Fibroblast of skin of left biceps (primary cell): ENCODE measurements at places on chromosomes 12 and 14.

DNA sequence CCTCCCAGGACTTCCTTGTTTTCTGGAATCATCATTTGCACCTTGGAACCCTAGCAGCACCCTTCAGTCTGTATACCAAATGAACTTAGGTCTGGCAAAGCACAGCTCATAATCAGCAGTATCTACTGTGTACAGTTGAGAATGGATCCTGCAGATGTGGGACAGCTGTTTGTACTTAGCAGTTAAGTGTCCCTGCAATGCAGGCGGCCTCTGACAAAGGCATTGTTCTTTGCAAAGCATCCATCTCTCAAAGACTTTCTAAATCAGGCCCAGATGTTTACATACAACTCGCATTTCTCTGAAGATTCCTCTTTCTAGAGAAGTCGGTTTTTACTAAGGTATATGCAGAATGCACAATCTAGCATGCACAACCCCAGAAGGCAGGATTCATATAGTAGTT lies 170.5 kb upstream of the RBM19 start:
- DNase-seq, result no peak

GRCh38 chr14:65429757-65430156 lies 17.2 kb downstream of the FUT8 start:
- DNase-seq, result no peak

DNA sequence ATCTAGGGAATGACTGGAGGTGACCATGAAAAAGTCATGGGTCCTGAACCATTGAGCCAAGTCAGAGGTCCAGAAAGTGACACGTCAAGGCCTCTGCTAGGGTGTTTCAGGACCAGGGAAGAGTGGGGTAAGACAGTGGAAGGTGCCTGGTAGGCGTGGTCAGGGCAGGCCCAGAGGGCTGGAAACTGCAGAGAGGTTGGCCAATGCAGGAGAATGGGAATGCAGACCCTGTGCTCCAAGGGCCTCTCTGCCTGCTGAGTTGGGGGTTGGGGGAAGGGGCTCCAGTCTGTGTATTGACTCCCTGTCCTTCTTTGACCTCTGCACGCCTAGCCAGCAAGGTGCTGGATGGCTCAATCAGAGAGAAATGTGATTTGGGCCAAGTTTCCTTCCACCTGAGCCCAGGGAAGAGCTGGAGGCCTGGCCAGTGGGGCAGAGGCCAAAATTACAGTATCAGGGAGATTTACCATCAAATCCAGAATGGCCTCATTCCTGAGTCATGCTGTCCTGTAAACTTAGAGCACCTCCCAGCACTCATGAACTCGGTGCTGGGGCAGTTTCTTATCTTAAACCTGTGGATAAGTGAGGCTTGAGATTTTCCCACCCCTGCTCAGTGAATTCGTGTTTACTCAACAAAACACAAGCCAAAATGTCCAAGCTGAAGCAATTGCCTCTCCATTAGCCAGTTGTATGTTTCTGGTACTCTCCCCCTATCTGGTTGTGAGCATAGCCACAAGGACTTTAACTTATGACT lies 24.4 kb downstream of the IRF2BPL start:
- DNase-seq, result no peak

DNA sequence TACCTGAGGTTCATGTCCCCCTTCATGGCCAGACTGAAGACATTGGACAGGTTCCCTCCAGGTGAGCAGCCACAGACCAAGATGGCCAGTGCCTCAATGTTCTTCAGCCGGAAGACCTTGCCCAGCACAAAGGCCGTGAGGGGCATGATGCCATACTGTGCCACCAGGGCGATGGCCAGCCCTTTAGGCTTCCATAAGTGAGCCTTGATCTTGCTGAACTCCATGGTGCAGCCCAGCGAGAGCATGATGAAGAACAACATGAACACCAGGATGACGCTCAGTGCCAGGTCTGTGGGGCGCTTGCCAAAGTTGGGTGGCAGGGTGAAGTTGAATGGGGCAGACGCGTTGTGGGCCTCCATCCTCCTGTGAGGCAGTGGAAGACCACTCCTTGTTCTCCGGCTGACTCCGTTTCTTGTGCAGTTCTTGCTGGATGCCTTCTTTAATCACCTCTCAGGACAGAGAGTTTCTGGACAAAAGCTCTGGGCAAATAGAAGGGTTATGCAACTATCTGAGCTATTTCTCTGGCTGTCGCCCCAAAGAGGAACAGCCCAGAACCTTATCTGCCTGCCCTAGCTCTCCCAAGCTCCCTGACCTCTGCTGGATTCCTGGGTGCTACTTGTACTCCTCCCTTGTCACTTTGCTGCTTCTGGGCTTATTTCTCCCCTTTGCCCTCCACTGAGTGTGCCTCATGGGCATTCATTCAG lies at the start of gene SLC10A1:
SLC10A1 (minus strand) TSS at position 445 of the 704 bp plus-strand sequence; CDS start at position 359, 86 bp downstream.
- DNase-seq, result no peak

DNA sequence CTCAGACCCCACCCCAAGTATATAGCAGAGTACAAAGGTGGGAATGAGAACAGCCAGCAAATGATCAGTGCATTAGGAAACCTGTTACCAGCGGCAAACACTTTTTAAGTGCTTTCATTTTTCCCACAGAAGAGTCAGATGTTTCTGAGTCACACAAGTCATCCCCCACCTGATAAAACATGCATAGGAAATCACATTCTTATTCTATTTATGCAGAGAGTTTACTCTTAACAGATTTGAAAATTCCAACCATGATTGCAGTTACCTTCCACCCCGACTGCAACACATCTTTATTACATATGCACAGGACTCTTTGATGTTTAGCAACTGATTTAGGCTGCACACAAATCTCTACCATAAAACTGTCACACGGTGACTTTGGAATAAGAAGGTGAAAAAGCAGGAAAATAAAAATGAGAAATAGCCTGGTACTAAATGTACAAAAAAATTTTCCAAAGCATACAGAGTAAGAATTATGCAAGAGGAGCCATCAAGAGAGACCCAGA lies 236.4 kb downstream of the PAWR start:
- no peak for DNase-seq

GRCh38 chr12:100372853-100373640 lies 16.2 kb downstream of the SLC17A8 start:
- no peak for DNase-seq
